ENCODE measurements at places on chromosomes 2 and 18. TPM values are rescaled to one million over a fixed set of nuclear protein-coding genes. Genes with fewer than 3 reads are reported as not detected.

DNA sequence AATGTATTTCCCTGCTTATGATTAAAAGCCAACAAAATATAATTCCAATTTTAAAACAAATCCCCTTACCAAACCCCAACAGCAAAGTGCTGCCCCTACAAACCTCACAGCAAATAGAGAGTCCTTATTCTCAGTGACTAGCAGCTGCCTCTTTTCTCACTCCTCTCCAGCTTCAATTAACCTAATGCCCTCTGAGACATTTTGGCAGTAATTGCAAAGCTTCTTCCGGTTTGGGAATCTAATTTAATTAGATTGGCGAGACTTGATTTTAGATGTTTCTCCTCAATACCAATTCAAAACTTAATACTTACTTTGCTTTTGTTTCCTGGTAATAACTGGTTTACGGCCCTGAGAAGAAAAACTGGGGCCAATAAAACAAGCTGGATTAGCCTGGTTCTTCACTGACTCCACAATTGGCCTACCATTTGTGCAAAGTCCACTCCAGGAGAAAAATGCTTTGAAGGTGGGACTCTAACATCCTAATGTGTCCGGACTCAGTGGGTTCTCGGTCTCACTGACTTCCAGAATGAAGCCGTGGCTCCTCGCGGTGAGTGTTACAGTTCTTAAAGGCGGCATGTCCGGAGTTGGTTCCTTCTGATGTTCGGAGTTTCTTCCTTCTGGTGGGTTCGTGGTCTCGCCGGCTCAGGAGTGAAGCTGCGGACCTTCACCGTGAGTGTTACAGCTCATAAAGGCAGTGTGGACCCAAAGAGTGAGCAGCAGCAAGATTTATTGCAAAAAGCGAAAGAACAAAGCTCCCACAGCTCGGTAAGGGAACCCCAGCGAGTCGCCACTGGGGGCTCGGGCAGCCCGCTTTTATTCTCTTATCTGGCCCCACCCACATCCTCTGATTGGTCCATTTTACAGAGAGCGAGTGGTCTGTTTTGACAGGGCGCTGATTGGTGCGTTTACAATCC, 52.8 kb downstream of the SLC35F5 start:
- H3K27me3 ChIP-seq, result no peaks in the 10 kb centered on the region
- no peak overlapping the region for H3K4me3 ChIP-seq
- H3K4me1 ChIP-seq, result no peaks in the 10 kb centered on the region

DNA sequence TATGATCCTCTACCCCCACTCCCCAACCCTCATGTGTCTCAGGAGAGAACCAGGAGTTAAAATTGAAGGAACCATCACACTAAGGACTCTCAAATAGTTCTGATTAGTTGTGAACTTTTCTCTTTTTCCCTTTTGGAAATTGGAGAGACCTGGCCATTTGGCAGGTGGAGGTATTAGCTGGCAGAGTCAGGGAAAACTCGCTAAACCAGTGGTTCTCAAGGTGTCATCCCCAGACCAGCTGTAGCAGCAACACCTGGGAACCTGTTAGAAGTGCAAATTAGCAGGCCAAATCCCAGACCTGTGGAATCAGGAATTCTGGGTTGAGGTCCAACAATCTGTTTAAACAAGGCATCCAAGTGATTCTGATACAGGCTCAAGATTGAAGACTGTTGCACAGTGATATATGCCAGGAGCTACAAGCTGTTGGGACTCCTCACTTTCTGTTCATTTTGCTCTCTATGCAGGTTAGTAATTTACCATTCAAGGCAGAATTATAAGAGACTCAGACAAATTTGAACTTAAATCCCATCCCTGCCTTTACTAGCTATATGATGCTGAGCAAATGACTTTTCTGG, 2.8 kb upstream of the TMEM131 start:
- H3K4me1 ChIP-seq, result peaks cover 12% of the 10 kb centered on the region
- DNase-seq, result no peak
- H3K27me3 ChIP-seq, result peaks cover 9% of the 10 kb centered on the region
- H3K4me3 ChIP-seq, result no peak overlapping the region

GRCh38 chr18:79458131-79458838, 62.6 kb downstream of the NFATC1 start:
- peak overlapping the region; percentile 98 for H3K27ac ChIP-seq
- H3K27me3 ChIP-seq, result no peaks in the 10 kb centered on the region
- DNase-seq, result peak; percentile 93
- no peak overlapping the region for H3K4me3 ChIP-seq
- peaks cover 21% of the 10 kb centered on the region for H3K36me3 ChIP-seq

DNA sequence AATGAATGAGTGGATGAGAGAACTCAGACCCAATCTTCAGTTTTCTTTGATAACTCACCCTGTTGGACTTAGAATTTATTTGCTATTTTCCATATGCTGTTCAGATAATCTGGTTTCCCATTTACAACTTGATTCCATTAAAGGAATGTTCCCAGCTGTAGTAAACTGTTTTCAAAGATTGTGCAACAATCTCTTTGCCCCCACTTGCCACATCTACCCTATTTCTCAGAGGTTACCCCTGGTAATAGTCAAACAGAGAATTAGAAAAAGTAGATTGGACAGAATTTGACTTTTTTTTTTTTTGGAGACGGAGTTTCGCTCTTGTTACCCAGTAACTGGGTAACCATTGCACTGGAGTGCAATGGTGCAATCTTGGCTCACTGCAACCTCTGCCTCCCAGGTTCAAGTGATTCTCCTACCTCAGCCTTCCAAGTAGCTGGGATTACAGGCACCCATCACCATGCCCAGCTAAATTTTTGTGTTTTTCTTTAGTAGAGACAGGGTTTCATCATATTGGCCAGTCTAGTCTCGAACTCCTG, 93.4 kb upstream of the SIX2 start:
- H3K27ac ChIP-seq, result no peak overlapping the region
- no peak for DNase-seq
- H3K4me3 ChIP-seq, result no peak overlapping the region
- peaks cover under 1% of the 10 kb centered on the region for H3K27me3 ChIP-seq

DNA sequence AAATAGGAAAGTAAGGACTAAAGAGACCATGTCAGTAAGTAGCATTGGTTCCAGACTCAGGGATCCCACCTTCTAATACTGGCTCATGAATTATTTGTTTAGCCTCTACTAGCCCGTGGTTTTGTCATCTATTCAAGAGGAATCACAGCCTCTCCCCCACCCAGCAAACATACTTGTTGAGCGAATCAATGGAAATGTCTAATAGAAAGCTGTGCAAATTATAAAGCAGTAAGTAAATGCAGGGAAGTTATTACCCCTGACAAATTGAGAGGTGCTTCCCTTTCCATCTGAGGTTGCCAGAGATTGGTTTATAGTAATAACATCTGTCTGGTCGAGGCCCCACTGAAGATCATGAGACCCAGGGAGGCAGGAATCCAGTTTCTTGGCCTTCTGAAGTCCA, 219.3 kb upstream of the OSR1 start:
- no peaks in the 10 kb centered on the region for H3K36me3 ChIP-seq
- H3K4me3 ChIP-seq, result no peak overlapping the region
- H3K27me3 ChIP-seq, result no peaks in the 10 kb centered on the region
- H3K4me1 ChIP-seq, result peaks cover 6% of the 10 kb centered on the region
- DNase-seq, result no peak

GRCh38 chr2:72126186-72127100, 21.2 kb downstream of the CYP26B1 start:
- H3K27me3 ChIP-seq, result peaks cover 8% of the 10 kb centered on the region
- no peak for DNase-seq
- no peak overlapping the region for H3K4me3 ChIP-seq
- H3K36me3 ChIP-seq, result no peaks in the 10 kb centered on the region
- no peak overlapping the region for H3K27ac ChIP-seq

GRCh38 chr2:163248376-163249253, 410.0 kb upstream of the KCNH7 start:
- no peak for DNase-seq
- H3K27me3 ChIP-seq, result no peaks in the 10 kb centered on the region
- H3K27ac ChIP-seq, result no peak overlapping the region
- H3K36me3 ChIP-seq, result no peaks in the 10 kb centered on the region
- no peak overlapping the region for H3K4me3 ChIP-seq

DNA sequence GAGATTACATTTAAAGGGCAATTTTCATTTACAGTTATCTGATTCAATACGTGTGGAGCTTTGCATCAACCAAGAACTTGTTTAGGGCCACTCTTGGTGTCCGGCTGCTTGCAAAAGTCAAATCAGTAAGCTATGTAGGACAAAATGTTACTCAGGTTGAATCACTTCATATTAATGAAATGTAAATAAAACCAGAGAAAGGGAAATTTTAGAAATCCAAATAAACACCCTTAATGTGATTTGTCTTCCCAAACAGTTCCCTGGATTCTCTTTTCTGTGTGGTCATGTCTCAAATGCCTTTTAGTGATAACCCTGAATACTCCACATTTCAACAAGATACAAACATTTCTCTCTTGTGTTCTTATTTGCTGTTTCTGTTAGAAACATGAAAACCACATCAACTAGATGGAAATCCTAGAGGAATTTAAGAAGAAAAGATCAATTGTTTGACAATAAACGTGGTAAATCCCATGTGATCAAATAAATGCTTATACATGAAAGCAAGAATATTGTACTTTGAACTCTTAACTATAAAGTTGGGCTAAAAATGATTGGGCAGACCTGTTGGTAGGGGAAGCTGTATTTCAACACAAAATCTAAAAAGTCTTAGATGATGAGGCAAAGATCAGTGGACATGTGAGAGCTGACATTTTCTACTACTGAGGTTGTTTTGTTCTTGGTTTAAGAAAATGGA, 101.3 kb downstream of the CDC42EP3 start:
- DNase-seq, result no peak
- no peaks in the 10 kb centered on the region for H3K36me3 ChIP-seq
- H3K27ac ChIP-seq, result no peak overlapping the region
- H3K27me3 ChIP-seq, result no peaks in the 10 kb centered on the region
- no peak overlapping the region for H3K4me3 ChIP-seq

- no peak overlapping the region for H3K4me3 ChIP-seq
- H3K27ac ChIP-seq, result no peak overlapping the region
- H3K4me1 ChIP-seq, result no peaks in the 10 kb centered on the region
Observed at GRCh38 chr2:157364257-157364974, 38.8 kb upstream of the ERMN start.

GRCh38 chr2:207155516-207156444, 10.0 kb downstream of the KLF7 start:
- DNase-seq, result no peak
- H3K36me3 ChIP-seq, result no peaks in the 10 kb centered on the region
- peaks cover 97% of the 10 kb centered on the region for H3K4me1 ChIP-seq
- no peak overlapping the region for H3K4me3 ChIP-seq

DNA sequence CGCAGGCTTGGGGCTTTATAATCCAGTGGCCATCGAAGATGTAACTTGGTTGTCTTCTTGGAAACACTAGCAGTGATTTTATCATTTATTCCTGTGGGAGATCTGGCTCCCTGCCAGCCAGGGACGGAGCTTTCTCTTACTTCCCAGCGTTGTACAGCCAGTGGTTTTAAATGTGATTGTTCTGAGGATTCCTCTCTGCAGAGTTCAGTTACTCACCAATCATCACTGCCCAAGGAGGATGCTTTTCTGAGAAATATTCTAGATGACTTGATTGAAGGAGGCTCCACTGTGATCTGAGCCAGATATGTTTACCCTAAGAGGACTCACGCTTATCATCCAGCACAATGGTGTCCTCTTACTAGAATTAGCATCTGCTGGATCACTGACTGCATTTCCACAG, 744.3 kb downstream of the RNF144A start:
- no peaks in the 10 kb centered on the region for H3K27me3 ChIP-seq
- no peaks in the 10 kb centered on the region for H3K4me1 ChIP-seq
- H3K4me3 ChIP-seq, result no peak overlapping the region
- no peak overlapping the region for H3K27ac ChIP-seq

DNA sequence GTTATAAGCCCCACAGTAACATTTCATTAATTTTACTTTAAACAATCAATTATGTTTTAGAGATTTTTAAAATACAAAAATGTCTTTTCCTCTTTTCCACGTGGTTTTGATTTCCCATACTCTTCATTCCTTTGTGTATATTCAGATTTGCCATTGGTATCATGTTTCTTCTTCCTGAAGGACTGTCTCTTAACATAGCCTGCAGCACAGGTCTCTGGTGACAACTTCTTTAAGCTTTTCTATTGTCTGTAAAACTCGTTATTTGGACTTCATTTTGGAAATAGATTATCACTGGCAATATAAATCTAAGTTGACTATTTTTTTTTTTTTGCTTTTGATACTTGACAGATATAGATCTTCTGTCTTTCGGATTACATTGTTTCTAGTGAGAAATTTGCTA, 115.2 kb upstream of the KLHL29 start:
- no peaks in the 10 kb centered on the region for H3K4me1 ChIP-seq
- no peak overlapping the region for H3K27ac ChIP-seq
- DNase-seq, result no peak
- H3K27me3 ChIP-seq, result no peaks in the 10 kb centered on the region
- no peak overlapping the region for H3K4me3 ChIP-seq

DNA sequence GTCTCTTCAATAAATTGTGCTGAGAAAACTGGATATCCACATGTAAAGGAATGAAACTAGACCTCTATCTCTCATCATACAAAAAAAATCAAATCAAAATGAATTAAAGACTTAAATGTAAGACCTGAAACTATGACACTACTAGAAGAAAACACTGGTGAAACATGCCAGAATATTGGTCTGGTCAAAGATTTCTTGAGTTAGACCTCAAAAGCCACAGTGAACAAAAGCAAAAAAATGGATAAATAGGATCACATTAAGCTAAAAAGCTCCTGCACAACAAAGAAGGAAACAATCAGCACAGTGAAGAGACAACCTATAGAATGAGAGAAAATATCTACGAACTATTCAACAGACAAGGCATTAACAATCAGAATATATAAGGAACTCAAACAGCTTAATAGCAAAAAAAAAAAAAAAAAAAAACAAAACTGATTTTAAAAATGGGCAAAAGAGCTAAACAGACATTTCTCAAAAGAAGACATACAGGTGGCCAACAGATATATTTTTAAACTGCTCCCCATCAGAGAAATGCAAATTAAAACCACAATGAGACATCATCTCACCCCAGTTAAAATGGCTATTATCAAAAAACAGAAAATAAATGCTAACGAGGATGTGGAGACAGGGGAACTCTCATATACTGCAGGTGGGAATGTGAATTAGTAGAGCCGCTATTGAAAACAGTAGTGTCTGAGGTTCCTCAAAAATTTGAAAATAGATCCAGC, 66.3 kb downstream of the NCKAP1 start:
- no peak overlapping the region for H3K27ac ChIP-seq
- H3K4me1 ChIP-seq, result peaks cover 6% of the 10 kb centered on the region
- H3K4me3 ChIP-seq, result no peak overlapping the region
- H3K27me3 ChIP-seq, result no peaks in the 10 kb centered on the region

CD226 gene
- 0.20 TPM for total RNA-seq

CBLN2 gene
- 1.1 TPM for total RNA-seq

PIEZO2 gene
- total RNA-seq, result 11.2 TPM
